ENCODE measurements at places on chromosomes 3 and 15.

GRCh38 chr15:25862472-25863110, 536 bp downstream of the ATP10A start:
- DNase-seq = peak; percentile 25

DNA sequence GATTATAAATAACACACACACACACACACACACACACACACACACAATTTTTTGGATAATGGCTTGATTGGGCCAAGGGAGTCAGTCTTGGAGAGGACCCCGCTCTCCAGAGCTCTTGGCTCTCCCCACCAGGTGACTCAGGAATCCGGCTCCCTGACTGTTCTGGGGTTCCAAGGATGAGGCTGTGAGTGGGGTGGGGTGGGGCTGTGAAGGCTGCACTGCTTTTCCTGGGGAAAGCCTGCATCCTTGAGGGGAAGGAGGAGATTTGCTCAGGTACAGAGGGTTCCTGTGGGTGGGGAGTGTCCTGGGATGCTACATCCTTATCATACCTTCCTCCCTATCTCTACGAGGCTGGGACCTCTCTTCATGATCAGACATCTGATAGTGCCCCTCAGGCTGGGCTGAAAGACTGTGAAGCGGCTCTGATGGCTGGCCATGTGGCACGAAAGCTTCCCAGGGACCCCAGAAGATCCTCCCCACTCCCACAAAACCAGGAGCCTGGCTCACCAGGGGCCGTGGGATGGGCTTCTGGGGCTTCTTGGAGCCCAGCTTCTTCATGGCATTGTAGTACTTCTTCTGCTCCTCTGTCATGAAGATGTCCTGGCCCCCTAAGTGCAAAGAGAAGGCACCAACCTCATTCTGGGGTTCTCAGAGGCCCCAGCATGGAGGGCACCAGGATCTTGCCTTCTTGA, 59.2 kb downstream of the EXOG start:
- no peak for DNase-seq

DNA sequence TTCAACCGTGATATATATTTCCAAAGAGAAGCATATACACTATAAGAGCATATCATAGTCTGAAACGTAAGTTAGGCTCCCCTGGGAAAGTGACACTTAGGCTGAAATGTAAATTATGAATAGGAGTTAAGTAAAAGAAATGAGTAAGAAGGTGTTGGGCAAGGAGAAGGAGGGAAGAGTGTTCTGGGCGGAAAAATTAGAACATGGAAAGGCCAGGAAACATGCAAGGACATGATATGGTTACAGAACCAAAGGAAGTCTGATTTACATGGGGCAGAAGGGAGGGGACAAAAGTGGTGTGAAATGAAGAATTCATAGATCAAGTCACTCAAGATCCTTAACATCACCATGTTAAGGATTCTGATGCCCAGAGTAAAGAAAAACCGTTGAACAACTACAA, 75.2 kb downstream of the SCAPER start:
- no peak for DNase-seq

- DNase-seq = no peak
Observed at GRCh38 chr3:125000661-125001060, 55.1 kb downstream of the HEG1 start.

DNA sequence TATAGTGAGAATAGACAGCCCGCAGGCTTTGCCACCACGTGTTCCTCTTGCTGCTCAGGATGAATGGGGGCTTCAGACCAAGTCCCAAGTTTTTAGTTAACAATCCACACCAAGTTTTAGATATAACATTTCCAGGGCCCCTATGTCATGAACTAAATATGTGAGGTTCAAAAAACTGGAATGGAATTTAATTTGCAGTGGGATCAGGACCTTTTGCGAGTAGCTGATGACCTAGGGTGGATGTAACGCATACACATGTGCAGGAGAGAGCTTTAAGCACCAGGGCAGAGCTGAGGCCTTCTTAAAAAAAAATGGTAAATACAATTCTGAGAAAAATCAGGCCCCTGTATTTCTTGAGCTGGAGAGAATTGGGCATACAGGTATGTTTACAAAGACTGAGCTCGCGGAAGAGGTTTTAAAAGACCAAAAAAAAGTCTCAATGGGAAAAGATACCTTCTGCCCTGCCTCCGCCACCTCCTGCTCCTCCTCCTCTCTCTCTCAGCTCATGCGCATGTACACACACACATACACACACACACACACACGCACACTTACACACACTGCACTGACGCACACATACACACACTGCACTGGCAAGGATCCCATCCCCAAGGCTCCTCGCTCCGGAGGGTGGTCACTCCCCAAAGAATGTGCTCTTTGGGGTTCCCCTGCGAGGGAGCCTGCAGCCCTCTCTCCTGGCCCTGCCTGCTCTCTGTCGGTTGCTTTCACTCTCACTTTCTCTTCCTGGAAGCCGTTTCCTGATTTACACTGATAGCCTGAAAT, 48.2 kb upstream of the IGF1R start:
- no peak for DNase-seq

DNA sequence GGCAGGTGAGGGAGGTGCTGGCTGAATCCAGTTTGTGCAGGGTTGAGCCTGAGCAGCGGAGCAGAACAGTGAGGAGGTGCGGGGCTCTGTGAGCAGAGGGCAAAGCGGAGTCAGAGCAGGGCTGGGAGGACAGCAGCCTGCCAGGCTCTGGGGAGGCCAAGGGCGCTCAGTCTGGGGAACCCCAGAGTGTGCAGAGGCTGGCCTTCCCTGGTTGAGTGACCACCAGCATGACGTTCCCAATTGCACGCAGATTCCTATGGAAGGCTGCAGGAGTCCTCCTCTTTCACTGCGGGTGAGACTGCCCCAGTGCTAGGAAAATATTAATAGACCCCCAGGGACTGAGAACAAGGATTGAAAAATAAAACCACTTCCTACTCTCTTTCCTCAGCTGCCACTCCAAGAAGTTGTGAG, 13.2 kb downstream of the MRAS start:
- no peak for DNase-seq

GRCh38 chr3:66200147-66200546, 20.7 kb upstream of the SLC25A26 start:
- DNase-seq = no peak

DNA sequence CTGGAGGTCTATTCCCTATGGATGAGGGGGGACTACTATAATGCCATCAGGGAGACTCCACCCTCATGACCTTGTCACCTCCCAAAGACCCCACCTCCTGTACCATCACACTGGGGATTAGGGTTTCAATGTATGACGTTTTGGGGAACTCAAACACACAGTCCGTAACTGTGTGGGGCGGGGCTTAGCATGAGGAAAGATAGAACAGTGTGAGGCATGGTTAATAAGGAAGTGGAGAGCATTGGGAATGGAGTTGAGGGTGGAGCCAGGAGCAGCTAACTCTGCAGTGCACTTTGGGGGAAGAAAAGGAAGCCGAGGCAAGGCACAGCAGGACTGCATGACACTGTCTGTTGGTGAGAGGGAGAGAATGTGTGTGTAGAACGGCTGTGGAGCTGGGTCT, 90.9 kb upstream of the AGBL1 start:
- no peak for DNase-seq

DNA sequence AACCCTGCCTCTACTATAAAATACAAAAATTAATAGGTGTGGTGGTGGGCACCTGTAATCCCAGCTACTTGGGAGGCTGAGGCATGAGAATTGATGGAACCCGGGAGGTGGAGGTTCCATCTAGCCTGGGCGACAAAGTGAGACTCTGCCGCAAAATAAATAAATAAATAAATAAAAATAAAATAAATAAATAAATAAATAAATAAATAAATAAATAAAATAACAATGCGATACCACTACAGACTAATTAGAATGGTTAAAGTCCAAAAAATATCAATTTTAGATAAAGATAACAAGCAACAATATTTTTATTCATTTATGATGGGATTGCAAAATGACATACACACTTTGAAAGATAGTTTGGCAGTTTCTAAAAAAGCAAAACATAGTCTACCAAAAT, 1131.5 kb downstream of the SI start:
- no peak for DNase-seq

GRCh38 chr3:86792316-86792715, 198.6 kb downstream of the VGLL3 start:
- DNase-seq = no peak

GRCh38 chr3:118167571-118167970, 867.1 kb downstream of the IGSF11 start:
- DNase-seq = no peak

- DNase-seq = no peak
Observed at GRCh38 chr3:100578646-100579045, 30.8 kb upstream of the ADGRG7 start.

DNA sequence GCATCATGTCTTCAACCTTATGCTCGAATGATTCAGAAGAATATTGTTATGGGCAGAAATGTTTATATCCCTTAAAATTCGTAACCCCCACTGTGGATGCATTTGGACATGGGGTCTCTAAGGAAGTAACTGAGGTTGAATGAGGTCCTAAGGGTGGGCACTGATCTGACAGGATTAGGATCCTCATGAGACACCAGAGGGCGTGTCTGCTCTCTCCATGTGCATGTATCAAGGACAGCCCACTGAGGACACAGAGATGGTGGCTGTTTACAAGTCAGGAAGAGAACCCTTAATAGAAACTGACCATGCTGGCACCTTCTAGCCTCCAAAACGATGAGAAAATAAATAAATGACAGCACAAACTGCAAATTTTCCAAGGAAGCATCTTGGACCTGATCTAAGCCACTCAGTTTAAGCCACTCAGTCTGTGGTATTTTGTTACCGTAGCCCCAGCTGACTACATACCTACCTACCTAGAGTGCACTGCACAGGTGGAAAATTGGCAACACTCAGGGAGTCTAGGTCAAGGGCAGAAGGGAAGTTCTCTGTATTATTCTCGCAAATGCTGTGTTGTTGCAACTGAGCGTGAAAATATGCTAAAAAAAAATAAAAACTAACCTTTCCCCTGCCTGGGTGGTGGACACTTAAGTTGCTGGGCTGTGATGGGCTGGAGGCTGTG, 126.6 kb downstream of the TJP1 start:
- no peak for DNase-seq

DNA sequence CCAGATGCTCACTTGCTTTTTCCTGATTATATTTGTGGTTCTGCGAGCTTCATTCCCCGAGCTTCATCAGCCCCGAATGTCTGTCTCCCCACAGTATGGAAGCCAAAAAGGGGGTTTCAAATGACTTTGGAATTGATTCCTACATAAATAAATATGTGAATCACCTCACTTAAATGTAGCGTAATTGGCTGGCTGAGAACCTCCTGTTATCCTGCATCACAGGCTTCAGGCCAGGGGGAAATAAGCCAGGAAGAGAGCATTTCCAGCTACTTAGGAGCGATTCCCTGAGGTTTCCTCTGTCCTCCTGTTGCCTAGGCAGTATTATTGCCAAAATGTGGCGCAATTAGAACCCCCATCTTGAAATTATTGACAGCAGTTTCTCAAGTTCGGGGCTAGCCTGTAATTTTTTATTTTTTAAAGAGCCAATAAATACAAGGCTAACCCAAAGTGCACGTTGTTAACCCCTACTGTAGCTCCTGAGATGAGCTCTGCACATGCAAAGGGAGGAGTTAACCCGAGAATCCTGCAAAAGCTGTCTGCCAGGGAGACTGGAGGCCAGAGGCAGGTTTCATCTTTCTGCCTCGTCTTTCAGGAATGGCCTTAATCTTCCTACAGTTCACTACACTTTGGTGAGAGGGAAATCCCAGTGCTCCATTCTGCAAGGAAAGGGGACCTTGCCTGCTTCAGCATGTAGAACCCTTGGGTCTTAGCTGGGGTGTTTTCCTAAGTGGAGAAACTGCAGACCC, 148.2 kb downstream of the ADAMTS9 start:
- DNase-seq = no peak

DNA sequence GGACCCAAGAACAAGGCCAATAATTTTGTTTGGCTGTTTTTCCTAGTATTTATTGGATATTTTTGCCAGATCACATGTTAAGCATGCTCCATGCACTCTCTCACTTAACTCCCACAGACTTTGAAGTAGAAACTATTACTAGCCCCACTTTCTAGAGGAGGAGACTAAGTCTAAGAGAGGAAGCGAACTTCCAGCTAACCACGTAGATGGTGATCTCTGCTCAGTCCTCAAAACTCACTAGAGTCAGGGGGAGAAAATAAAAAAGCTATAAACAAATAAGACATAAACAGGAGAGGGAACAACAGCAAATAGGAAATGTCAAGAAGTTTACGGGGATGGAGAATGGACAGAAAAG, 481.0 kb upstream of the PROK2 start:
- no peak for DNase-seq

DNA sequence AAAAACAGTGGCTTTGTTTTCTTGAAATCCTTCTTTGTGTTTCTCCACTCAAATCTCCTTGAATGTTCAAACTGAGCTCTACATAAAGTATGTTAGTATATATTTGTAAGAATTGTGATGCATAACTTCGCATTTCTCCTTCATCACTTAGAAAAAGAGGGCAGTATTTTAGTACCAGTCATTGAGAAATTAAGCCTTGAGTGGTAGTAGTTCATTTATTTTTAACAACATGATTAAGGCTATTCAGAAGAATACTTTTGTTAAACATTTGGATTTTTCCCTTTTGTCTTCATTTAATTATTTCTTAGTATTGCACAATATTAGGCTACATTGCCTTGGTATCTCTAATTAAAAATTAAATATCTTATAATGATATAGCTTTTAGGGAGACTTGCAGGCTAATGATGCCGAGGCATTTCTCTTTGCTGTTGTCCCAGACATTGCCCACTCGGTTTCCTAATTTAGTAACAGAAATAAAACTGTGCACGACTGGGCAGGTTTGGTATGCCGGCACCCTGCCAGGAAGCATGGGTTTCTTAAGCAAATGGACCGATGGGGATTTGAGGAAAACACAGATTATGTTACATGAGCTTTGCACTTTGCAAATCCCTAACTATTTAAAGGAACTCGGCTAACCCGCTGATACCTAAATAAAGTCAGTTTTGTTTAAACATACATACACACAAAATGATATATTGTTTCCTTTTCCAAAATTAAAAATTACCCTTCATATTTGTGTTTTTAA, 54.7 kb downstream of the LRRC28 start:
- no peak for DNase-seq

GRCh38 chr3:123120573-123120972, 53.7 kb downstream of the PDIA5 start:
- no peak for DNase-seq

- DNase-seq = no peak
Observed at GRCh38 chr15:70429056-70429722, 331.5 kb upstream of the TLE3 start.

- no peak for DNase-seq
Observed at GRCh38 chr15:100536733-100537132, 8.0 kb upstream of the CERS3 start.

DNA sequence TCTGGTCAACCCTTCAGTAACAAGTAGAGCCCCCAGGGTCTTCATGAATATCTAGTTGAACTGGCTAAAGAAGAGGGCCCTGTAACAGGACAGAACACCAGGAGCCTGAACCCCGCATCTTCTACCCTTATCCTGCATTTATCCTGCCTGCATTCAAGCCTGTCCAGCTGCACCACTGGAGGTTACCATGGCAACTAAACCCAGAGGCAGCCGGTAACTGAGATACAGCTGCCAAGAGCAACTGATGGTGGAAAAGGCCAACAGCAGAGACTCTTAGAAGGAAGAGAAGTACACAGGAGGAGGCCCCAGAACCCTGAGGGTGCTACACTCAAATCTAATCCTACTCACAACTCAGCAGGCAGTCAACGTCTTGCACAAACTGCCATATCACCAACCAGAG, 3.7 kb upstream of the PRKAR2A start:
- no peak for DNase-seq
